Mesothelial cell of epicardium (in vitro differentiated cells): ENCODE measurements at places on chromosomes 5 and 9. TPM values are rescaled to one million over a fixed set of nuclear protein-coding genes. Genes with fewer than 3 reads are reported as not detected.

- peak; percentile 66 for DNase-seq
Observed at GRCh38 chr5:136028782-136029742, at the start of gene TGFBI. TGFBI (plus strand) TSS chr5:136028988; CDS start chr5:136029056, 68 bp downstream.

- peak; percentile 96 for DNase-seq
Observed at GRCh38 chr9:135907431-135908092, at the start of gene CAMSAP1. CAMSAP1 (minus strand) TSS chr9:135907546; CDS start chr9:135907159, 387 bp downstream.

DNA sequence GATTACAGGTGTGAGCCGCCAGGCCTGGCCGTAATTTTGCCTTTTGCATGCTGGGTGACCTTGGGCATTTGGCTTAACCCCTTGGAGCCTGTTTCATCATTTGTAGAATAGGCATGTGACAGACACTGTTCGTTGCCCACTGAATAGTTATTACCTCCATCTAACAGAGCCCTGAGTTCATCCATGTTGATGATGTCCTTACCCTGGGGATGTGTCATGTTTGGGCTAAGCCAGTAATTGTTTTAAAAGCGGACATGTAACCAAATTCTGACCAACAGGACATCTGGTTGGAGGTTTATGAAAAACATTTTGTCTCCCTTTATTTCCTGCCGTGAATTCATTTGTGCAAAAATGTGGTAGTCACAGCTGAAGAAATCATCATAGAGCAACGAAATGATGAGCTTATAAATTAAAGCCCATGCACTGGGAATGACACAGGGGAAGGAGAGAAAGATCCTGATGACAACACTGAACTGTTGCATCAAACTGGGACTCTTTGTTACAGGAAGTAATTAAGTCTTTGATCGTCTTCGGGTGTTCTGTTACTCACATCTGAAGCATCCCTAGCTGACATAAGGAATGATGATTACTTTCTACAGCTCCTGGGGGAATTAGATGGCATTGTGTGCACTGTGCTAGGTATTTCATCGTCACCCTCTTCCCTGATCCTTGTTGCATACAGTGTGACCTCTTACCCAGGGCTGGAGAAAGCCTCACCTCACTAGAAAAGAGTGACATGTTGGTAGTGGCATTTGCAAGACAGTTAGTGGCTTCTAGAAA, 117.8 kb downstream of the FGF18 start:
- DNase-seq, result no peak

Gene PCDHGB6
- total RNA-seq, result 74.0 to 76.3 TPM (median 75.7 TPM) in 3 replicates

Gene PHF24
- total RNA-seq, result 0.62 to 0.99 TPM (median 0.83 TPM) in 3 replicates
